ENCODE measurements at places on chromosomes 6 and 20.

GRCh38 chr20:38787870-38788269 is 17.6 kb upstream of the PPP1R16B start:
- no peak for DNase-seq

- DNase-seq = no peak
These were observed 158.6 kb upstream of the PREP start for GRCh38 chr6:105561486-105561885.

- DNase-seq = no peak
These were observed 180.5 kb downstream of the SLC16A10 start for GRCh38 chr6:111267764-111268333.

- DNase-seq = no peak
These were observed 80.1 kb upstream of the ARMC2 start for GRCh38 chr6:108768166-108768555.

DNA sequence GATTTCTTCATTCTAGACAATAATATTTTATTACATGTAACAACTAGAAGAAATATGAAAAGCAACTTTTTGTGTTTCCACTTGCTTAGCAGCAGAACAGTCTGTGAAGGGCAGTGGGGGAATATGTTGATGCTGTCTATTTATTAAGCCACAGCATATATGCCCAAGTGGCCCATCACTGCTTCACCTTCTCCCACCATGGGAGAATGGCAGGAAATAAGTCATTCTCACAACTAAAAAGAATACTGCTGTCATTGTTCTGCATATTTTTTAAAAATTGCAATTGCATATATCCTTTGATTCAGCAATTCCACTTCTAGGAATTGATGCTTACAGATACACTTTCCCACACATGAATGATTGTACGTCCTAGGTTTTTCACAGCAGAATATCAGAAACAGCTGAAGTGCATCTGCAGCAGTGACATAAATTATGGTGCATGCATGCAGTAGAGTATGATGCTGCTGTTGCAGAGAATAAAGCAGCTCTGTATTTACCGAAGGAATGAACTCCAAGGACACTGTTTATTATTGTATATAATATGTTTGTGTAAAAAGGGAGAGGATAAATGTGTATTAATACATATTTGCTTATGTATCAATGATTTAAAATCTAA is 26.8 kb downstream of the KIF3B start:
- no peak for DNase-seq

GRCh38 chr6:158850807-158851115 is 31.6 kb upstream of the EZR start:
- no peak for DNase-seq

DNA sequence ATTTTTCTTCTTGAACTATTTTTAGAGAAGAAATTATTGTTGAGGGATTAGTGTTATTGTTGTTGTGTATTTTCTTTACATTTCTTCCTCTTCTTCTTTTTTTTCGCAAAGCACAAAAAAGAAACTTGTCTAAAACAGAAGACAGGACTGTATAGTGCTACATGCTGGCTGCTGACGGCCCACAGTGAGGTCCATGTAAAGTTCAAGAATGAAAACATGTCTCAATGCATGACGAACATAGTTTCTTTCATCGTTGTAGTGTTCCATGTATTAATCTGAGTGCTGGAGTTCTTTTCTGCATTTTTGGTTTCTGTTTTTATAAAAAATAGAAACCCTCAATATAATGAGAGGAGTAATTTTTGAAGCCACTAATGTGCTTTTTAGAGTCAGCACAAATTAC is 462.9 kb upstream of the MARCKS start:
- no peak for DNase-seq

- no peak for DNase-seq
These were observed 150.0 kb upstream of the MARCKS start for GRCh38 chr6:113707194-113707593.

- no peak for DNase-seq
These were observed 437.6 kb upstream of the RNF217 start for GRCh38 chr6:124524491-124525200.

DNA sequence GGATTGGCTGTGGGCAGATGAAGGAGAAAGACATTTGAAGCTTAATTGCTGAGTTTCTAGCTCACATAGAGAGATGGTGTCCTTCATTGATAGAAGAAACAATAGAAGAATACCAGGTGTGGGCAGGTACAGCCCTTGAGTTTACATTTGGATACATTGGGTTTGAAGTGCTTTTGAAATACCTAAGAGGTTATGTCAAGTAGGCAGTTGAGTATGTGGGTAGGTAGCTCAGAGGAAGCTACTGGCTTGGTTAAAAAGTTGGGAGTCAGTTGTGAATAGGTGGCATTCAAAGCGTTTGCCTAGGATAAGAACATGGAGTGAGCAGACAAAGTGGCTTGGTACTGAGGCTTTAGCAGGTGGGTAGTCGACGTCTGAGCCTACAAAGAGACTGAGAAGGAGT is 25.0 kb downstream of the NDUFAF5 start:
- DNase-seq = no peak

DNA sequence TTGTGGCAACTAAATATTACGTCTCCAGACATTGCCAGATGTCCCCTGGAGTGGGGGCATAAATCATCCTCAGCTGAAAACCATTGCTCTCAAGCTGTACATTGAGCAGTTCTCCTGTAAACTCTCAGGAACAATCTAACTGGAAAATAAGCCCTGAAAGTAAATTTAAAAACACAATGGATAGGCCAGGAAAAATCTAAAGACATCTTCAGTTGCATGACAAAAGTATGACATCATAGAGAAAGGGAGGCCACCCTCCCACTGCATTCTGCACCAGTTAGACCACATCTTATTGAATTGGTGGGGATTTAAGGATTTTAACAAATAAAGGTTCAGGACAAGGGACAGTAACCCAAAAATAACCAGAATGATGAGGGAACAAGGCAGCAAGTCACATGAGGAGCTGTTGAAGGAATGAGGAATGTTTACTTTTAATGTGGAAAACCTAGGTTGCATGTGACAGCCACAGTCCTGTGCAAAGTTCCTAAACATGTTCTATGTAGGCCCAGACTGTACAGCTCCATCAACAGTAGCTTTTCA is 5.3 kb downstream of the PLA2G7 start:
- DNase-seq = no peak

DNA sequence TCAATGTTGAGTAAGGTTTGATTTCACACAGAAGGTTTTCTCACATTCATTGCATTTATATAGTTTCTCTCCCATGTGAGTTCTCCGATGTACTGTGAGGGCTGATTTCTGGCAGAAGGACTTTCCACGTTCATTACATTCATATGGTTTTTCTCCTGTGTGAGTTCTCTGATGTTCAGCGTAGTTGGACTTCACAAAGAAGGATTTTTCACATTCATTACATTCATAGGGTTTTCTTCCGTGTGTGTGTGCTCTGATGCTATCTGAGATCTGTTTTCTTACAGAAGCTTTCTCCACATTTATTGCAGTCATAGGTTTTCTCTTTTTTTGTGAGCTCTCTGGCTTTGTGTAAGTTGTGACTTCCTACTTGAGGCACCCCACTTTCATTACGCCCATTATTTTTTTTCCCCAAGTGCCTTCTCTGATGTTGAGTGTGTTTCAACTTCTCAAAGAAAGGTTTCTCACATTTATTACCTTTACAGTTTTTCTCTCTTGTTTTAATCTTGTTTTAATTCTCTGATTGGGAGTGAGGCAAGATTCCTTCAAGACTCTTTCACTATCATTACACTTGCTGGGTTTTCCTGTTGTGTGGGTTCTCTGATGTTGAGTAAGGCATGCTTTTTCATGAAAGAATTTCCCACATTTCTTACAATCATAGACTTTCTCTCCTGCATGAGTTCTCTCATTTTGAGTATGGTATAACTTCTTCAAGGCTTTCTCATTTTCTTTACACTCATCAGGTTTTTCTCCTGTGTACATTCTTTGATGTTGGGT is 50.0 kb upstream of the ELMO2 start:
- DNase-seq = no peak

DNA sequence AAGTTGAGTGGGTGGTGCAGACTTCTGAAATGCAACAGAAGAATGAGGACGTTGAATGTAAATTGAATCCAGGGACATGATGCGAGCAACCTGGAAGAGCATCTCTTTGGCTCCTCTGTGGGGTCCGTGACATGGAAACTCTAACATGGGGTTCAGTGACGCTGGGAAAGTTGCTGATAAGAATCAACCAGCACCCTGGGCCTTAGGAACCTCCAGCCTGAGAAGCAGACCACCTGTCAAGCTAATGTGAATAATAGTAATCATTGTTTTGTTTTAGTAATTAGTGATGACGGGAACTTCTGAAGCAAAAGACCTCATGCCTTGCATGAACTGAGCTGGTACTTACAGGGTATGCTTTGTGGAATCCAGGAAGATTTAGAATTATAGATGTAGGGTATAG is 25.2 kb upstream of the DOK5 start:
- DNase-seq = no peak

DNA sequence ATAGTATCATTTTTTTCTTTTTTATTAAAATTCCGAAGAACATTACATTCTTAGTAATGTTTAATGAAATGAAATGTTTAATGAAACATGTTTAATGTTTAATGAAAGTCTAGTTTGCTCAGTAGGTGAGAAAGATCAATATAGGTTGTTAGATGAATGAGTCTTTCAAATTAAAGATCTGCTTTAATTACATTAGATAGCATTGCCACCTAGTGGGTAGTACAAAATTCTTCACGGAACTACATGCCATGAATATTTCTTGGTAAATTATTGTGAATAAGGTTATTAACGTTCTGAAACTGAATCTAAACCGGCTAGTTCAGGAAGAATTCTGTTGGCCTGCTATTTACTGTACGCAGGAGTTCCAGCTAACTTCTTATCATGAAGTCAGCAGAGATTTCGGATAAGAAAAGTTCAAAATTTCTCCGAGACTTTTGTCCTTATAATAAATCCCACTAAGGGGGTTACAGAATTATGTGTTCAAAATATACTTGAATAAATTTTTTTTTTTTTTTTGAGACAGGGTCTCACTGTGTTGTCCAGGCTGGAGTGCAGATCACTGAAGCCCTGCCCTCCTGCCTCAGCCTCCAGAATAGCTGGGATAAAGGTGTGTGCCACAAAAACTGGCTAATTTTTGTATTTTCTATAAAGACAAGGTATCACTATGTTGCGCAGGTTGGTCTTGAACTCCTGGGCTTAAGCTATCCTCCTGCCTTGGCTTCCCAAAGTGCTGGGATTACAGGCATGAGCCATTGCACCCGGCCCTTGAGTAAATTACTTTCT is 7.9 kb upstream of the GMNN start:
- DNase-seq = no peak

GRCh38 chr6:1063671-1064355 is 248.1 kb upstream of the FOXQ1 start:
- no peak for DNase-seq

DNA sequence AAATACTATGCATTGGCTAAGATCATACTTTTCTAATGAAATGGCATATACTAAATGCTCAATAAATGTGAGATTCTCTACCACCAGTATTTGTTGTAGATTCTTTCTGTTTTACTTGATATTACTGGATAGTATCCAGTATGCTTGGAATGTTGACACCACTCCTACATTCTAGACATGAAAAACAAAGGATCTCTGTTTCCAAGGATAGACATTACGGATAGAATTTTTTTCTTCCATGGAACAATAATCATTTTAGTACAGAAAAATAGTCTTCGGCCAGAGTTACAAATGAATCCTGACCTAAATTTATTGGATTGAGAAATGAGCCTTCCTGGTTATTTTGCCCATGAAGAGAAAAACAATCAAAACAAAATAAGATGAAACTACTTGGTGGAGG is 258.2 kb upstream of the NT5E start:
- DNase-seq = no peak

DNA sequence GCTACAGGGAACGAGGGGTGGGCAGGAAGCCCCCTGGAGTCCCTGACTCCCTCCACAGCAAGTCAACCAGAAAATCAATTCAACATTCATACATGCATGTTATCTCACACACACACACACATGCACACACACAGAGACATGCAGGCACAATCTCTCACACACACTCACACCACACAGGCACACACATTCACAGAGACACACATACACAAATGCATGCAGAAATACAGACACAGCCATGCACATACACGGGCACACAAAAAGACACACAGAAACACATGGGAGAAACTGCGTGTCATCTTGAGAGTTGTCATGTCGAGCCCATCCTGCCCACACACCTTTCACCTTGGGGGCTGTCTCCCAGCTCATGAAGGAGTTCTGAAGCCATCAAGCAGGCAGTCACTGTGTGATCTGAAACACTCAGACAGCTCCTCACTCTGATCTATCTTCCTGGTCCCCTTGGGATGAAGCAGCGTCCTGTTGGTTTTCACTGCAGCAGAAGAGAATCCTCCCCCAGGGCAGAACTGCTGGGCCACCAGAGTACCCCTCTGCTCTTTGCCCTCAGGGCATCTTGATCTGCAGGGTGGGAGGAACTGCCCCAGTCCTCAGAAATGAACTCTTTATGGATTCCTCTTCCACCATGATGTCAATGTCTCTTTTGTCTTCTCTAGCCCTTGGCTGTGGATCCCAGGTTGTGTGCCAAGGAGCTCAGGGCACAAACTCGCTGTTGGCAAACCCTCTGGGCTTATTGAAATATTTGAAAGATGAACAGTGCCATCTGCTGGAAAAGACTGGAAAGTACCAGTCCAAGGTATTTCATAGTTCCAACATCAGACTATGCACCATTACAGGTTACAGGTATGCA is 8.8 kb downstream of the RAET1L start:
- DNase-seq = peak; percentile 25

- no peak for DNase-seq
These were observed 268.2 kb downstream of the SAMD5 start for GRCh38 chr6:147776631-147777213.

DNA sequence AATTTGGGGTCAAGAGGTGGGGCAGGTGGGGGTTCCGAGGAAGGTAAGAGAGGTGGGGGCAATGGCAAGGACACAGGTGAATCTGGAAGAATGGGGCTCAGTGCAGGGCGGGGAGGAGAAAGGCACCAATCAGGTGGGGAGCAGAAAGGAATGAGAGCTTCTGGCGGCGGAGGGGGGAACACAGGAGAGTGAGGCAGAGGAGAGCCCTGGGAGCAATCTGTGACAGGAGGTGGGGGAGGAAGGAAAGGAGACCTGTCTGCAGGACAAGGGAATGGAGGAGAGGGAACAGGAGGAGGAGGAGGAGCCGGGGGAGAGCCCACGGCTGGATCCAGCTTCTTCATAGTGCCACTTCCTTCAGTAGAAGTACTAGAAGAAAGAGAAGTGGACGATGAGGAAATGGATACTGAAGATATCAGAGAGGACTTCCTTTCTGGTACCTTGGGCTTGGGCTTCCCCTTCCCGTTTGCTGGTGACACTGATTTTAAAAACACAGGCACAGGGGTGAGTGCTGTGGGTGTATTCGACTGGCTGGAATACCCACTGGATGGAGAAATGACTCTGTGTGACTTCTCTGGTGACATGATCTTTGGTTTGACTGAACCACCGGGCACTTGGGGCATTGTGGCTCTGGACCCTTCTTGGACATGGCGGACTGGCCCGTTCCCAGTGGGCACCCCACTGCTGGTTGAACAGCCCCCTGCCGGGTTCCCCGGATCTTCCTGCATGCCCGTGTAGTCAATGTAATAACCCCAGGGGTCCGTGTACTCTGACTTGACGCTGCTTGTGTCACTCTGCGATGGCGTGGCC is 27.4 kb downstream of the HEBP2 start:
- no peak for DNase-seq

- DNase-seq = no peak
These were observed 17.4 kb upstream of the EEF1A1 start for GRCh38 chr6:73538116-73538779.

GRCh38 chr6:80339421-80339820 is 232.9 kb downstream of the BCKDHB start:
- DNase-seq = no peak
